Fibroblast of skin of right biceps (primary cell): ENCODE measurements at places on chromosomes 4 and X.

- no peak for DNase-seq
These were observed 504 bp upstream of the RBM3 start for GRCh38 chrX:48573690-48574269.

DNA sequence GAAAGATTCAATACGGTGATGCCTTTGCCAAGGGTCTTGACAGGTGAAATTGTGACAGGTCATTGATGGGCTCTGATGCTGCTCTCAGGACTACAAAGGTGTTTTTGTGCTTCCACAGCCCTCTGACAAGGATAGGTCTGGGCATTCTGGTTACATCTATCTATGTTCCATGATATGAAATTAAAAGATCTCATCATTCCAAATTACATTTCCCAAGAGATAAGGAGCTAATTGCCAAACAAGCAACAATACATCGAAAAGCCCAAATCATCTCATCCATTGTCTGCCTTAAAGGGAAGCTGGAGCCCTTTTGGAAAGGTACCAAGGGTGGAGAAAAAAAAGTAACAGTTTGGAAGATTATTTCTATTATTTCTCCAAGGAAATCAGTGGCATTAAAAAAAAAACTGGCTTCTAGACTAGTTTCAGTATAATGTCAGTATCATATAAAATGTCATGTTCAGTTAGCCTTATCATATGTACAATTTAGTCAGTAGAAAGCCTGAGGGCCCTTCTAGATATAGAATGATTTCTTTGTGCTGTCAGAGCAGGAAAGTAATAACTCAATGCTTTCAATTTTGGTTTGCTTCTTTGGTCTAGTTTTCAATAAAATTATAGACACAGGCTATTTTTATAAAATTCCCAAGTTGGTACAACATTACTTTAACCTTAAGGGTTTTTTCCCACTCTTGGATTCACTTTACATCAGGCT is 224.5 kb upstream of the GPRIN3 start:
- no peak for DNase-seq

GRCh38 chr4:107966903-107967302 is 22.8 kb upstream of the HADH start:
- DNase-seq, result no peak

- DNase-seq, result peak; percentile 16
These were observed 937.1 kb downstream of the CCSER1 start for GRCh38 chr4:91064157-91064853.

GRCh38 chr4:4859325-4859798 is at the start of gene MSX1:
Gene MSX1, plus strand, starts transcription at chr4:4859665. Its CDS starts 235 bp downstream, at chr4:4859900.
- peak; percentile 91 for DNase-seq

DNA sequence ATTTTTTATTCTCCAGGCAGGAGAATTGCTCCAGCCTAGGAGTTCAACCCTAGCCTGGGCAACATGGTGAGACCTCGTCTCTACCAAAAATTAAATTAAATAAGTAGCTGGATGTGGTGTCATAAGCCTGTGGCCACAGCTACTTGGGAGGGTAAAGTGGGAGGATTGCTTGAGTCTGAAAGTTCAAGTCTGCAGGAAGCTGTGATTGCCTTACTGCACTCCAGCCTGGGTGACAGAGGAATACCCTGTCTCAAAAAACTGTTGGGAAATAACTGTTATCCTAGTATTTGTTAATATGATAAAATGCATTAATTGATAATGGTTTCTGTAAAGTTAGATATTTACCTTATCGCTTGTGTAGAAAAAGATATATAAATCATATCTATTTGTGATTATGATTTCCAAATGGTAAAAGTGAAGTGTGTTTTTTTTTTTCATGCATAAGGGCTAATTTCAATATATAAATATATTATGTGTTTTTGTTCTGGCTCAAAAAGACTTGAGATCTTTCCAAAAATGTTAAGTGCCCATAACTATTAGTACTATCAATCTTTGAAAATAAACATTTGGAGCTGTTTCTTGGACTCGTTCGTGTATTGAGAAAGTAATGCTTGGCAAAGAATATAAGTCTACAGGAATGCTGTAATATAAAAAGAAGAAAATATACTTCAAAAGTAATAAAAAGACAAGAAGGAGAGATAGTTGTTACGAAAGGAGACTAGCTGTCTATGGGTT is 396.6 kb downstream of the ADGRL3 start:
- no peak for DNase-seq

DNA sequence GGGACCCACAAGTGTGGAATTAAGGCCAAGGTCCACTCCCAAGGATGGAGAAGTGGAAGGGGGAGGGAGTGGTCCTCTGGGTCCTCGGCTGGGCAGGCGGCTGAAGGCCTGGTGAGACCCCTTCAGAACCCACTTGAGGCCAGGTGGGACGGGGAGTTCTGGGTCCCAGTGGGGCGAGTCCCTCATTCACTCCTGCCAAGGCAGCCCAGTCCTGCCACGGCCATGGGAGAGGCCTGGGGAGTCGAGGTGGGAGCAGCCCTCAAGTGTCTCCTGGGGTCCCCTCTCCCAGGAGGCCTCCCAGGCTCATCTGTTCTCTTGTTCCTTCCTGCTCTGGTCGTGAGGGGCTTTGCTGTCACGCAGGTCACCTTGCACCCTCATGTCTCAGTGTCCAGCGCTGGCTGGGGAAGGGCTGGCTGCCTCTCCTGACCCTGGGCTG is 6.1 kb upstream of the SH3BP2 start:
- DNase-seq, result no peak

DNA sequence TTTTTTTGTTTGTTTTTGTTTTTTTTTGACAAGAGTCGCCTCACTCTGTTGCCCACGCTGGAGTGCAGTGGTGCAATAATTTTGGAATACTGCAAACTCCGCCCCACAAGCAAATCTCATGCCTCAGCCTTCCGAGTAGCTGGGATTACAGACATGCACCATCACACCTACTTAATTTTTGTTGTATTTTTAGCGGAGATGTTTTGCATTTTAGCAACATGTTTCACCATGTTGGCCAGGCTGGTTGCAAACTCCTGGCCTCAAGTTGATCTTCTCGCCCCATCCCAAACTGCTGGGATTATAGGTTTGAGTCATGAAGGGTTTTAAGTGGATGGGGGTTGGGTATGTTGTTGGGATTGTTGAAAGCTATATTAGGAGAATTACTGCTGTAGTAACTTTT is 270.9 kb upstream of the LCORL start:
- no peak for DNase-seq
